ENCODE measurements at places on chromosomes 2 and 18.

DNA sequence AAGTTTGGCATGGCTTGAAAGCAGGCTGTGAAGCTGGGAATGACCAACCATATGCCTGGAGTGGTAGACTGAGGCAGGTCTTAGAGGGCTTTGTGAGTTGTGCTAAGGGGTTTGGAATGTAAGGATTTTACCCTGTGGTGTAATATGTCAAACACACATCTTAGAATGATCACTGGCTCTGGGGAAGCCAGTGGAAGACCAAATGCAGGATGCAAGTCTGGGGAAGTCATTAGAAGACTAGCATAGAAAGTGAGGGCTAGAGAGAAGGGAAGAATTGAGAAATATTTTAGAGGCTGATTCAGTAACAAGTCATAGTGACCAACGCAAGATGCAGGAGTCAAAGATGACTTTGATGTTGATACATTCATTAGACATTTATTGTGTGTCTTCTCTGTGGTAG lies 3.5 kb upstream of the FHOD3 start:
- no peak for DNase-seq

GRCh38 chr2:222319586-222320435 lies 21.0 kb upstream of the PAX3 start:
- DNase-seq: peak; percentile 52

GRCh38 chr2:67400560-67401485 lies 3.7 kb downstream of the ETAA1 start:
- no peak for DNase-seq

DNA sequence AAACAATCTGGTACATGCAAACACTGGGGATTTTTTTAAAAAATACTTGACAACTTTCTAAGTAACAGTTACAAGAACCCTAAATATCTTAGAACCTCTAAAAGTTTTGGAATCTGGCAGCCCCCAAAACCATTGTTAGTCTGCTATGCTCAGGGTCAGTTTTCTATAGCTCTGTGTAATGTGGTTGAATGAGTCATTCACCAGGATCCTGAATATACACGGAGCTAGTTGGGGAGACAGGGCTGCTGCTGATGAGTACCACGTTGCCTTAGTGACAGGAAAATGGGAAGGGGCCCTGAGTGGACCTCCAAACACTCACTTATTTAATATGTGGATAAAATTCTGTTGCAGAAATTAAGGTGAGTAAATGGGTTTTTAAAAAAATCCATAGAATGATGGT lies 36.9 kb upstream of the TANC1 start:
- no peak for DNase-seq

- DNase-seq: no peak
These were observed 230.3 kb upstream of the SLC14A2 start for GRCh38 chr18:45384962-45385315.

DNA sequence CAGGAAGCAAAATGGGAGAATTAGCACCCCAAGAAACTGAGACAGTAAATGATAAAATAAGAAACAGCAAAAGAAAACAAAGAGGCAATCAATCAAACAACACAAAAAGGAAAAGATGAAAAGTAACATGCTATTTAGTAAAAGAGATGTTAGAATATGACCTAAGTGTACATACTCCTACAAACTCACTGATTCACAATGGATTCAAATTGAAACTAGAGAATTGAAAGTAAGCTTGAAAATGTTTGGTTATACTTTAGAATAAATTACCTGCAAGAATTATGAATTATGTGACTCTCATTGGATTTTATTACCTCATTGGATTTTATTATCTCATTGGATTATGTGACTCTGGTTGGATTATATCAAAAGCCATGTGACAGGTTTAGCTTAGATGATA lies 22.8 kb upstream of the CCNYL1 start:
- no peak for DNase-seq

DNA sequence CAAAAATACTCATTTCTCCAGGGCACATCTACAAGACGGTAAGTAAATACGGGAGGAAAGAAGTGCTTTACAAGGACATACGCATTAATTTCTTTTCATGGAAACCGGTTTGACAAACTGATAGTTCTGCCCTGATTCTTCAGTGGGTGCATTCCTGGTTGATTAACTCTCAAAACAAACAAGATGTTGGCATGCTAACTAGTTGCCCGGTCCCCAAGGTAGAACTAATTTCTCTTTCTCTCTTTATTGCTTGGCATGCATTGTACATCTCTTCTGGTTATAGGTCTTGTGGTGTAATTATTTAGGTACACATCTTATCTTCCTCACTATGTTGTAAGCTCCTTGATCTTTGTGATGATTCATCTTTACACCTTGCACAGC lies 46.9 kb upstream of the SPATS2L start:
- DNase-seq: peak; percentile 54

DNA sequence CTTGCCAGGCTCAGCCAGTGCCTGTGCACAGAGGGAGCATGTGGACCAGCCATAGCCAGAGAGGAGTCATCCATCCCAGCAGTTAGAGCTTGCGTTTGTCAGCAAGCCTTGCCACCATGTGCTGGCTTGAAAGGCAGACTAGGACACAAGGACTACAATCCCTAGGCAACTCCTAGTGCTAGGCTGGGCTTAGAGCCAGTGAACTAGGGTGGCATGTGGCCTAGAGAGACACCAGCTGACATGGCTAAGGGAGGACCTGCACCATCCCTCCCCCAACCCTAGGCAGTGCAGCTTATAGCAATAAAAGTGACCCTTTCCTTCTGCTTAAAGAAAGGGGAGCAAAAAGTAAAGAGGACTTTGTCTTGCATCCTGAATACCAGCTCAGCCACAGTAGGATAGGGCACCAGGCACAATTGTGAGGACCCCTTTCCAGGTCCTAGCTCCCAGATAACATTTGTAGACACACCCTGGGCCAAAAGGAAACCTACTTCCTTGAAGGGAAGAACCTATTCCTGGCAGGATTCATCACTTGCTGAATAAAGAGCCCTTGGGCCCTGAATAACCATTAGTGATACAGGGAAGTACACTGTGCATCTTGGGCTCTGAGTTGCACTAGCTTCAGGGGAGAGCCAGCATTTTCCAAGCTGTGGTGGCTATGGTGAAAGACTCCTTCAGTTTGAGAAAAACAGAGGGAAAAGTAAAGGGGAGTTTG lies 38.7 kb upstream of the UXS1 start:
- no peak for DNase-seq

DNA sequence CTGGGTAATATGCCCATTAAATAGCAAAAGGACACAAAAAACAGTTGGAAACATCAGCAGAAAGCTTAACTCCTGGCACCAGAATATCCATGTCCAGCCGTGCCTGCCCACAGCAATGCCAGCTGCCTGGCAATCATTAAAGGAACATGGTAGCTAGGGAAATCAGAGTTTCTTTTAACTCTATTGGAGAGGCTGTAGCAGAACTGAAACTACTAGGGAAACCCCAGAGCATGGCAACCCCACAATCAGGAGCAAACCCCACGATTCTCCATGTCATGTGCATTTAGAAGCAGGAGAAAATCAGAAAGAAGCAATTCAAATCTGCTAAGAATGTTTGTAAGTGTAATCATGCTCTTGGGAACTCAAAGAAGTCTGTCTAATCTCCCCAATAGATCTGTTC lies 409.0 kb upstream of the SMIM21 start:
- DNase-seq: no peak

- DNase-seq: no peak
These were observed 108.1 kb downstream of the RIT2 start for GRCh38 chr18:43007365-43007764.

- DNase-seq: no peak
These were observed 29.0 kb upstream of the CFAP36 start for GRCh38 chr2:55490554-55490953.

DNA sequence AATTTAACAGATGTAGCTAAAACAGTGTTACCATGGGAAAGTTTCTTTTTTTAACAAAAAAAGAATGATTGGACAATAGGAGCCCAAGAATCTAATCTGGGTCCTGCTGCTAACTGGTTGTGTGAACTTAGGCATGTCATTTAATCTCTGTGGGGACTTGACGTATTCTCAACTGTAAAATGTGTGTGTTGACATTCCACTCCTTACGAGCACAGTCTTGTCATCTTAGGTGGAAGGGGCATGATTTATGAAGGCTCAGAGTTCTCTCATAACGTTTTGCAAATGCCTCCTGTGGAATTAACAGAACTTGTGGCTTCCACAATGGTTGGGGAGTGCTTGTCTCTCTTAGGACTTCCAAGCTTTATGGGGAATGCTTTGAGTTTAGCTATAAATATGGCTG lies 125.9 kb upstream of the SATB2 start:
- DNase-seq: no peak

GRCh38 chr2:150134223-150134857 lies 353.1 kb downstream of the RND3 start:
- DNase-seq: no peak

DNA sequence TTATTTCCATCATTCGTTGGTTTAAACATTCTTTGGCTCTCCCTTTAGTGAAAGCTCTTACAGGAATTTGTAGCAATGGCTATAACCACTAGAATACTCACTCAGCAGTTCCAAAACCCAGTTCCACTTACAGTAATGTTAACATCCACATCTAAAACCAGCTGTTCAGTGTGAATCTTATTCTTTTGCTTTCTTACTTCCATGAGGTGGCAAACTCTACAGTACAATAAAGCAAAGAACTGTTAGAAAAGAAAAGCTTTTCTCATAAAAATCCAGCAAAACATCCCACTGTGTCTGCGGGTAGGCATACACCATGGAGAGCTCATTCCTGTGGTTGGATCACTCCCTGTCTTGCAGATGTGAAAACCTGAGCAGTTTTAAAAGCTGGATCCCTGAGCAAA lies 147.1 kb downstream of the ARHGAP28 start:
- DNase-seq: no peak

- DNase-seq: no peak
These were observed 320.5 kb upstream of the NCKAP5 start for GRCh38 chr2:133888621-133889219.

DNA sequence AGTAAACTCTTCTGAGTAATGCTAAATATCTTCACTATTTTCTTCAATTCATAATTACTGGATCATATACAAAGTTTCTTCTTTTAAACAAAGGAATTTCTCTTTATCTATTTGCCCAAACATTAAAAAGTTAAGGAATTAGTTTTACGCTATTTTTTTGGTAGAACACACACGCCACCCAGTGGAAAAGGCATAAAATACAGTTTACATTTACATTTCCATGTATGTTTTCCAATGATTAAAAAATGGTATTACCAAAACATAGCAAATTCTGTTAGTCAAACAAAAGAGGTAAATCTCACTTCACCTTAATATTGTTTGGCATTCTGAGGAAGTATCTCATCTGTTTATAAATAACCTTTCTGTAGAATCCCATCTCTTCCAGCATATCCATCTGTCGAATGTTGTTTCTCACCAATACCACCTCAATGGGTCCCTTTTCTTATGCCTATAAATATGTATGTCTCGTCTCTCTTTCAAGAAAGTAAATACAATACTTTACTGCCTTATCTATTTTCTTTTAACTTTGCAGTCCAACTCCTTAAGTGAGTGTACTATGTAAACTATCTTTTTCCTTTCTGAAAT lies 7.2 kb downstream of the BOLL start:
- DNase-seq: peak; percentile 45

DNA sequence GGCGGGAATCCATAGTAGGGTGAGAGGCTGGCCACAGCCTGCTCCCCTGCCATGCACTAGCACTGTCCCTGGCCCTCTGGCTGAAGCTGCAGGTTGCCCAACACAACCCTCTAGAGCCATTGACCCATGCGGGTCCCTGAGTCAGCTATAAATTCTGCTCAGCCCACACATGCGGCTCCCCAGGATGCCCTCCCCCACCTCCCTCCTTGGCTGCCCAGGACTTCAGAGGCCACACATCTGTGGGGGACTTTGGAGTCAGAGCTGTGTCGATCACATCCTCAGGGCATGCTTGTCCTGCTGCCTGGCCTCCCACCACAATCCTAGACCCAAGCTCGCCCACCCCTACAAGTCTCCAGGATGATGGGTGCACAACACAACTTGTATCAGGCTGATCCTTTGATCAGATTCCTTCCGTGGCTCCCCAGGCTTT lies 97.0 kb downstream of the TFCP2L1 start:
- DNase-seq: no peak

- no peak for DNase-seq
These were observed 107.2 kb downstream of the INHBB start for GRCh38 chr2:120452945-120453634.

GRCh38 chr2:168434146-168434545 lies 21.9 kb upstream of the CERS6 start:
- peak; percentile 30 for DNase-seq

DNA sequence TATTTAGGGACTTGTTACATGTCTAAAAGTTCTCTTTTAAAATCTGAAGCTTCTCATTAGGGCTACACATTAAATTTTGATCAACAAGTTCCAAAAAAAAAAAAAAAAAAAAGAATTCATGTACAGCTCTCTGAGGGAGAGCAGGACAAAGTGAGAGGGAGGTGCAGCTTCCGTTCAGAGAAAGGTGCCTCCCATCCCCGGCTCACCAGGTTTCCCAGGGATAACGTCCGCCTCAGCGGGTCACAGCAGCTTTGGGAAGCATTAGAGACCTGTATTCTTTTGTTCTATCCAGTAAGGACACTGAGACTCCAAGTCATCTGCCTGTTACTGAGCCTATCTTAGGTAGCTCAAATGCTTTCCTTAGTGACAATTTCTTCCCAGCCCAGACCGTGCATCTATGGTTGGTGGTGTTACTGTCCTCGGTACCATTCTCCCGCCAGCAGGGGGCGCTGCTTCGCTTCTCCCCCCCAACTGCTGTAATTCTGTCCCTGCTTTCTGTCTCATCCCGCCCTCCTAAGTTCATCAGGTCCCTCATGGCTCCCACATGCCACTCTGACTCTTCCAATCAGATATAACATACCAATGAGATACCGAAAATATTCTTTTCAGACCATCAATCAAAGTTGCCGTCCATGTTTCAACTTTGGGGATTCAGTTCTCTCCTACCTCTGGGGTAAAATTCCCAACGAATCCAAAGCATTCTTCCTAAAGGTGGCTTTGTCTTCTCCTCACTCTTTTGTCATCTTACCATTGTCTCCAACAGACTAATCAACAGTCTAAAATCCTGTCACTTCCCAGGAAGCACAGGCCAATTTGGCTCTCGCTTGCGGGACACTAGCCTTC lies 466.5 kb downstream of the METTL4 start:
- peak; percentile 71 for DNase-seq

GRCh38 chr2:86286516-86286915 lies 50.9 kb downstream of the REEP1 start:
- DNase-seq: no peak

DNA sequence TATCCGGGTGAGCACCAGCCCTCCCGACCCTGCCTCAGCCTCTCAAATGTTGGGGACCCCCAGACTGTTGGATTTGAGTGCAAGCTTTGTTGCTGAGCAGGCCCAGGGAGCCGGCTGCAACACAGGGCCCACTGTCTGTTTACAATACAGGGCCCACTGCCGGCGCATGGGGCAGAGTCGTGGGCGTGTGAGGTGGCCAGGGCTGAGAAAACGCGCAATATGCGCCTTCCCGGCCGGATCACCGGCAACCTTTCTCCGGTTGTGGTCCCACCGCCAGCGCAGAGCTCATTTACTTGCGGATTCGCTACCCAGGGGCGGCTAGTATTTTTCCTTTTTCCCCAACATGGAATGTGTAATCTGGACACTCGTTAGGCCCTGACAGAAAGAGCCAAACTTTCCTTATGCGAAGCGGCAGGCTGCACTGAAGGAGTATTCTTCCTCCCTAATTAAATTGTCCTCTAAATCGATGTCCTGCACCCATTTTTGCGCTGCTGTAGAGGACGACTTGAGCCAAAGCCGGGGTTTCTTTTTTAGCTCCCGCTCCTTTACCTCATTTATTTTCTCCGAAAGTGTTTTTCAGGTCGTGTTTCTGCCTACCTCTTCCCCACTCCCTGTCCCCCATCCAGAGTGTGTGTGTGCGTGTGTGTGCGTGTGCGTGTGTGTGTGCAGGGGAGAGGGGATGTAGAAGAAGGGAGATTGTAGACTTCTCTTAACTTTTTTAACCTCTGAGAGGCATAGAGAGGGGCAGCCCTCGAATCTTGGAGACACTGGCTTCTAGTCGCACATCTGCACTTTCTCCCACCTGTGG lies 2.7 kb downstream of the OTX1 start:
- DNase-seq: no peak
